Muscle of arm (tissue), 14 donors: ENCODE measurements at places on chromosomes 11 and 22. TPM values are rescaled to one million over a fixed set of nuclear protein-coding genes. Genes with fewer than 3 reads are reported as not detected.

DNA sequence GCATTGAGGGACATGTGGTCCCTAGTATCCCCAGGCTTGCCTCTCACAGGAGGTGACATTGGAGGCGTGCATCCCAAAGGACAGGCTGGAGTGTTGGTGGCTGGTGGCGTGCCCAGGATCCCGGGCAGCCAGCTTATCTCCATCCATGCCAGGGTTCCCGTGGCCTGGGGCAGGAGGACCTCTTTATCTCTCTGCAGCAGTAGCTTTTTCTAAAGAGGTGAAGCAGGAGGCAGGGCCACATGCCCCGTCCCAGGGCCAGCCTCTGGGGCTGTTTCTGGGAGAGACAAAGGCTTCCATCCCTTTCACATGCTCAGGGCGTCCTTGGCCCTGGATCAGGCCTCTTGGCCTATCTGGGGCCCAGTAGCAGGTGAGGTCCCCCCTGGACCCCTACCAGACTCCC is 19.7 kb downstream of the PARVG start:
- no peak for DNase-seq

The CDKN1C gene
- polyA plus RNA-seq: 273 TPM

The OR52B6 gene
- polyA plus RNA-seq: not detected

DNA sequence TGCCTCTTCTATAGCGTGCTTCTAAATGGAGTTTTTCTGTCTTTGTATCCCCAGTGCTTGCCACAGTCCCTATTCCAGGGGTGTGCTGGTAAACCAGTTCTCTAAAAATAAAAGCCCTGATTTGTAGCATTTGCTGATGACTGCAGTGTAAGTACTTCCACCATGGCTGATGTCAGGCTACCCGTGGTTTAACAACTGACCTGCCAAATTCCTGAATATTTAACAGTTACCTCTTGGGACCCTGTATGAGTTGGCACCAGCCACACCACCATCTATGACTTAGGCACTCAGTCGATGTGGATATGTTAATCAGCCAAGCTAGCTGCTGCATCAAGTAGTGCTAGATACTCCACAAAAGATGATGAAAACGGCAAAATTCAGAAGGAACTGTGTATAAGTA is 94.0 kb upstream of the MTNR1B start:
- DNase-seq: no peak

The APOL4 gene
- 21.4 TPM for polyA plus RNA-seq

The OR56A1 gene
- not detected for polyA plus RNA-seq

GRCh38 chr11:100177651-100178050 is 509.4 kb upstream of the ARHGAP42 start:
- no peak for DNase-seq

DNA sequence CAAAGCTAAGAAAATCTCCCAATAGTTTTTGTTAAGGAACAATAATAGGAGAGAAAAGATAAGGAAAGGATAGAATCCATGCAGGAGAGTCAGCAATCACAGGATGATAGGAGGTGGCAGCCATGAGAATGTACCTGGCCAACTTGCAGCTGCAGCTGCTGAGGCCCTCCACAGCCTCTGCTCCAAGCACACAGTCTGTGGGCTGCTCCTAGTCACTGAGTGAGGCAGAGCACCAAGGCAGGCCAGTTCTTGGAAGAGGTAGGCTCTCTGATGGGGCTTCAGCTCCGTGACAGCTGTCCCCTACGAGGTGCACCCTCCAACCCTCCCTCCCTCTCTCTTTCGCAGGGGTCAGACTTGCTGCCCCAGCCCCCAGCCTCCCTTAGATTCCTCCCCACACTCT is 5.5 kb upstream of the KCNJ1 start:
- DNase-seq: no peak

DNA sequence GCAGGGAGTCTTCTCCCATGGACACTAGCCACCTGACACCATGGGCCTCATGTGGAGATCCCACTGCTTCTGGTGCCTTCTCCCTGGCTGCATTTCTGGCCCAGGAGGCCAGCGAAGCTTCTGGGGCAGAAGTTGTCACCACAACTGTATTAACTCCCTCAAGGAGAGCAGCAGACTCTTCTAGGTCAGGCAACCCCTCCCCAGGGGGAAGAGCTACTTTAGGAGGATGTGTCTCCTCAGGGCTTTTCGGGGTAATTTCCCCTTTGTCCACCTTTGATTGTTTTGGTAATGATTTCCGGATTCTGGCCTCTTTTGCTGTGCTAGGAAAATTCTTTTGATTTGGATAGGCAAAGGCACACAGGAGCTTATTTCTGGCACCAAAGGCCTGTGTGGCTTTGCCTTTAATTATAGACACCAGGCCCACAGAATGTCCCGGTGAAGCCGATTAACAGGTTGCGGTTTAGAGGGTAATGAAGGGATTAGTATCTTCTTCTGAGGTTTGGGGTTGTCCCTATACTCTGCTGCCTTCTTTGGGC is 8.9 kb upstream of the UCP2 start:
- no peak for DNase-seq

The MRGPRE gene
- polyA plus RNA-seq: not detected

The ADSL gene
- 98.0 TPM for polyA plus RNA-seq

- no peak for DNase-seq
These were observed 34.2 kb upstream of the SYT13 start for GRCh38 chr11:45320371-45320770.

The TREH gene
- 0.12 TPM for polyA plus RNA-seq

GRCh38 chr11:129163714-129164164 is 28.4 kb downstream of the ARHGAP32 start:
- DNase-seq: no peak

GRCh38 chr11:45097721-45098493 is 48.5 kb upstream of the PRDM11 start:
- peak; percentile 82 for DNase-seq

The C2CD2L gene
- polyA plus RNA-seq: 5.8 TPM

The ATM gene
- polyA plus RNA-seq: 42.2 TPM

DNA sequence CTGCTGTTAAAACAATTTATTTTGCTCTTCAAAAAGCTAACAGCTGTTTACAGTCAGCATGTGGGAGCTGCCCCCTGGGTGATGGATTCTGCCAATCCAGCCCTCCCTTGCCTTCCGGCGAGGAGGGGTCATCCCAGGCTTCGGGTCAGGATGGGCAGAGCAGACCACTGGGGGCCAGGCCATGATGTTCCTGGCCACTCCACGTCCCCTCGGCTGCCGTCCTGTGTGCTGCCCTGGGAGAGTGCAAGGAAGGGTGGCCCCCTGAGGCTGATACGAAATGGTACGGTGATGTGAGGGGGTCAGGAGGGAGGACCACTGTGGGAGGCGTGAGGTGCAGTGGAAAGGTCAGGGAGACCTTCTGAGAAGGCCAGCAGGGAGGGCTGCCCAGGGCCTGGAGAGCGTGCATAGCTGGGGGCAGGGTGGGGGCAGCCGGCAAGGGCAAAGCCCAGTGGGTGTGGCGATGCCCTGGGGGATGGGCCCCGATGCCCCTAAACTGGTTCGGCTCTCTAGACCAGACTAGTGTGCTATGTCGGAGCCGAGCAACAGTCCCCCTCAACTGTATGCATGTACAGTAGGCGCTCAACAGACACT is 41.3 kb downstream of the RTN4R start:
- no peak for DNase-seq

DNA sequence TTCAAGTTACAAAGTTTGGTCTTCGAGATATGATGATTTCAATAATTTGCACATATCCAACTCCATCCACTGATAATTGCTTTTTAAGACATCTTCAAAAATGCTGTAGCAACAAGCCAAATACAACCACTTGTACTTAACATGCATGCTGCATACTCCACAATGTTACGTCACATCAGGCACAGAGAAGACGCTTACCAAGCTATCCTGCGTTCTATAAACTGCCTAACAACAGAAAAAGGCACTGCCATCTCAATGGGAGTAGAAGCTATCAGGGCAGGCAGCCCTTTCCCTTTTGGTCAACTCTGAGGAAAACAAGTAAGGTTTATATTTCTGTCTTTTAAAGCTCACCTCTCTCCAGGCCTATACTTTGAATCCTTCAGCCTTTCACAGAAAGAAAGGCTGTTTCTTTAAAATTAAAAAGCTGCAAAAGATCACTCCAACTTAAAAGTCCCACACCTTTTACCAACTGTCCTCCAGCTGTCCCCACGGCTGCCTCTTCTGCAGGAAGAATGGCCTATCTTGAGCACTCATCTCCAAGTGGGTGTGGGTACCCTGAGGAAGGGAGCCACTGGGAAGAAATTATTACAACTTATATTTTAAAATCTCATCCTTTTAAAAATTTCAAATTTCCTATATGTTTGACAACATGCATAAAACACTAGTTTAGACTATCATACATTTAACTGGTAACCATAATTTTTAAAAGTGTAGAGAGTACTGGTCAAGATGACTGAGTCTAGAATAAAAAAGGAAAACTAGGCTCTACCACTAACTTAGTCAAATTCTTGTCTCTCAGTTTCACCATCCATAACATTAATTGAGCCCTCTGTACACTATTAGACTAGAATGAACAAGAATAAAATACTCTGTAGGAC is 14.5 kb downstream of the PHF21A start:
- no peak for DNase-seq

GRCh38 chr11:68383976-68384501 is 71.6 kb downstream of the LRP5 start:
- DNase-seq: peak; percentile 69

GRCh38 chr11:13053255-13053917 is 44.3 kb downstream of the RASSF10 start:
- DNase-seq: no peak

- no peak for DNase-seq
These were observed 459.6 kb downstream of the TBC1D22A start for GRCh38 chr22:47221840-47222615.

- DNase-seq: no peak
These were observed 492.9 kb upstream of the ANO3 start for GRCh38 chr11:25838918-25839625.

- DNase-seq: peak; percentile 32
These were observed 850.1 kb downstream of the NTM start for GRCh38 chr11:132220474-132220873.
